Thoracic aorta (tissue), 2 donors: ENCODE measurements at places on chromosomes 2 and 18.

DNA sequence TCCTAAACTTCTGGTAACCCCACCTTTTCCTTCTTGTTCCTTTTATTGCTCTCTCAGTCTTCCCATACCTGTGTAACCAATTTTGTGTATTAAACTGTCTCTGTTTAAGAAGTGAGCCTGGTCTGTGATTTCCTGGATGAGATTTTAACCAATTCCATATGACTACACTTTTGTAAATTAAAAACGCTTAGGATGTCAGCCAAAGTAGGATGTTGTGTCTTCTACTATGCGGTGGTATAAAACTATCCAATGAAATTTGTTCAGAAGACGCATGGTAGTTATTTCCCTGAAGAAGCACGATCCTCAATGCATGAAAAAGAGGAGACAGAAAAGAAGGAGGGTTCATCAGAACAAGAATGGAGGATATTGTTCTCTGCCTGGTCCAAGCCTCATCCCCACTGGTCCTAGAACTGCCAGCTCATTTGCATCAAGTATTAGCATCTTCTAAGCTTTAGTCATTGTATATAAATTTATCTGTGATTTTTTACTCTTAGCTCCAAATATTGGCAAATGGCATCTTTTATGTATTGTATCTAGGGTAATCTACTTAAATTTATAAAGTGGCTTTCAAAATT, 127.4 kb downstream of the TGIF1 start:
- DNase-seq: no peak

DNA sequence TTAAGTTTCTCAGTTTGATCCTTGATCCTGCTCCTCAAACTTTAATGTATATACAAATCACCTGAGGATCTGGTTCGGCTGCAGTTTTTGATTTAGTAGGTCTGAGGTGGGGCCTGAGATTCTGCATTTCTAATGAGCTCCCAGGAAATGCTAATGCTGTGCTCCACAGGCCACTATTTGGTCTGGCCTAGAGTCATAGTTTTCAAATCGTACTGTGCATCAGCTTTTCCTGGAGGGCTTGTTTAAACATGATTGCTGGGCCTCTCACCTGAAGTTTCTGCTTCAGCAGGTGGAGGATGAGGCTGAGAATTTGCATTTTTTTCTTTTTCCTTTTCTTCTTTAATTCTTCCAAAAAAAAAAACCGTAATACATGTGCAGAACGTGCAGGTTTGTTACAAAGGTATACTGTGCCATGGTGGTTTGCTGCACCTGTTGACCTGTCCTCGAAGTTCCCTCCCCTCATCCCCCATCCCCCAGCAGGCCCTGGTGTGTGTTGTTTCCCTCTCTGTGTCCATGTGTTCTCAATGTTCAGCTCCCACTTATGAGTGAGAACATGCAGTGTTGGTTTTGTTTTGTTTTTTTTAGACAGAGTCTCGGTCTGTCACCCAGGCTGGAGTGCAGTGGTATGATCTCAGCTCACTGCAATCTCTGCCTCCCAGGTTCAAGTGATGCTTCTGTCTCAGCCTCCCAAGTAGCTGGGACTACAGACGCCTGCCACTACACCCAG, 42.2 kb upstream of the CD28 start:
- DNase-seq: no peak

DNA sequence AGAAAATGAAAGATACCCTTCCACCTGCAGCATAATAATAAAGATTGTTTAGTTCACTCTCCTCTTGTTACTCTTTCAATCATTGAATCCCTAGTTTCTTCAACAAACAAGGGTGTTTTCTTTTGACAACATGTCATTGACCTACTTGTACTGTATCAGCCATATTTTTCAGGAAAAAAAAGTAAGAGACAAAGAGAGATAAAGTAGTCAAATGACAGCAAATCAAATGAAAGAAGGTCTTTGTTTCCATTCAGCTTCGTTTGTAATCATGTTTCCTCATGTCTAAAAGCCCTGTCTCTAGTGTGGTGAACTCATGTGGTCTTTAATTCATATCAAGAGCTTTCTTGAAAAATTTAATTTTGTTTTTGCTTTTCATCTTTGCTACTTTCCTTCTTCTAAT, 557.8 kb upstream of the LRATD1 start:
- no peak for DNase-seq

DNA sequence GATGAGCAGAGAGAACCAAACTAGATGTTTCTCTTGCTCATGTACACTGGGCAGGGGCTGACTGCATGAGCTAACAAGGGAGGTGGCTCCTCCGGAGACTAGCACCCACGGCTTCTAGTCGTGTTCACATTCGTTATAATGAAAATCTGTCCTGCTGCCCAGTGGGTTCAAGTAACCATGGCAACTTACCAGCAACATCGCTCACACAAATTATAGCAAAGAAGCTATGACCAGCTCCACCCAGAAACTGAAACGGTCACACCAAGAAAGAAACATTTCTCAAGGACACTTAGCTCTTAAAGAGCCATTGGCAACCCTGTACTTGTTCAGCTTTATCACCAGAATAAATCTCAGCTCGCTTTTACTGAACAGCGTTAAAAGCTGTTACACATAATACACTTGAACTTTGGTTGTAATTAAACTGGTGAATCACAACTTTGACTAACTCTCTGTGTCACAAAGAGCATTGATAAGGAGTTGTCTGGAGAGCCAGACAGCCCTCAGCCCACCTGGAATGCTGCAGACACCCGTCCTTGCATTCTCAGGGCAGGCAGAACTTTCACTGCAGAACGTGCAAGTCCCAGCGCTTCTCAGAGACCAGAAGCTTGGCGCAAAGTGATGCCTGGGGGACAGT, 141.2 kb downstream of the PID1 start:
- no peak for DNase-seq

- DNase-seq: no peak
Observed at GRCh38 chr2:42556315-42556890, 12.0 kb upstream of the MTA3 start.

DNA sequence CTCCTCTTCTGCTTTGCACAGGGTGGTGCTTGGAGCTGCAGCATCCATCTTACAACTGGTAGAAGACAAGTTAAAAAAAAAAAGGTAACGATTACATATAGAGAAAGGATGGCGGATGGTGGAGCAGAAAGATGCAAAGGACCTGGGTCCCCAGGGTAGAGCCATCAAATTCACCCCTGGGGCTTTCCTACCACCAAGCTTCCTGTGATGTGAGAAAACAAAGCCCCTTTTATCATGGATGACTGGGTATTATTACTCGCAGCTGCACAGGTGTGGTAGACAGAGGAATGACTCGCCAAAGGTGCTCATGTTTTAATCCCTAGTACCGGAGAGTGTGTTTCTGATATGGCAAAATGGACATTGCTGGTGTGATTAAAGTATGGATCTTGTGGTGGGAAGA, 1.3 kb upstream of the ACOXL start:
- no peak for DNase-seq

GRCh38 chr2:27407798-27408491, 1.4 kb downstream of the PPM1G start:
- no peak for DNase-seq
